ENCODE measurements at places on chromosomes 5 and 9. TPM values are rescaled to one million over a fixed set of nuclear protein-coding genes. Genes with fewer than 3 reads are reported as not detected.
A peak's percentile ranks its signal among the peaks of the same experiment; 100 is the strongest.

- no peak for DNase-seq
Measured at GRCh38 chr9:6367128-6367890, 39.1 kb downstream of the TPD52L3 start.

DNA sequence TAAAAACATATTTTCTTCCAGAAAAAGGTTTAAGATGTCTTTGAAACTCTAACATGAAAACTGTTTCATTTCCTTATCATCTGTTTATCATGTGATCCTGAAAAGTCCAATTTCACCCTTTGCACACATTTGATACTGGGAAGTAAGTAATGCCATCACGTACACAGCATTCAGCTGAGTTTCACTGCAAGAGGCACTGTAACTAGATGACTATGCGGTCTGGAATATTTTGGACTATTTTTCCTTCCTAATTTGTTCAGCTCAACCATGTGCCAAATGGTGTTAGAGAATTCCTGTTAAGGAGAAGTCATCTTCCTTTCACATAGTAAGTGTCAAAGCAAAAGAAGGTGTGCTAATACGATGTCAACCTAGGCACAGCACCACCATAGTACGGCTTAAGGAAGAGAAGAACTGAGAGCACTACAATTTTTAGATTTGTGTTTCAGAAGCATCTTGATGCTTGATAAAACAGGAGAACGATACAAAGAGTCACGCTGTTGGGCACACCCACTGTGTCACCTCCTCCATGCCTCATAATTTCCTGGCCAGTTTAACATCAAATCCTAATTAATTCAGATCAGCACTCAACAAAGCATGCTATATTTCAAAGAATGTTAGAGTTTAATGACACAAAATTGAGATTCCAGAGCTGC, 77.5 kb downstream of the GNAQ start:
- DNase-seq, result no peak

The KIF24 gene
- total RNA-seq, result 1.8 TPM

DNA sequence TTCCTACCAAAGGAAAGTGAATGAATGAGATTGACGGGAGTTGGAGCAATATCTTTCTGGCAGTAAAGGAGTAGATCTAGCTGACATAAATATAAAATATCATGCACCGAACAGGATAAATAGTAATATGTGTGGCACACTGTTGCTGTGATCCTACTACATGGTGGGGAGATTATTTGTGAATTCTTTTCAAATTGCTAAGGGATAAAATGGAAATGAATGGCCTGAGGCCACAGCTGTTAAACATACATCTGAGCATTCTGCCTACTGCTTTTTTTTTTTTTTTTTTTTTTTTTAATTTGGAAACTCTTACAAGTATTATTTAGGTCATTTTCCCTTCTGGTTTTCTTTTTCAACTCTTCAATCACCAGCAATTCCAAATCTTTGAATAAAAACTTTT, 66.8 kb downstream of the MEF2C start:
- no peak for DNase-seq

- no peak for DNase-seq
Measured at GRCh38 chr9:89646189-89646939, 41.6 kb downstream of the GADD45G start.

The TXNDC8 gene
- not detected for total RNA-seq

The SHOC1 gene
- total RNA-seq, result not detected

GRCh38 chr9:136762915-136763648, 1.2 kb downstream of the LCN15 start:
- no peak for DNase-seq

The PPP6C gene
- total RNA-seq, result 29.8 TPM

GRCh38 chr5:136164226-136164625, 28.7 kb downstream of the SMIM32 start:
- DNase-seq, result no peak

DNA sequence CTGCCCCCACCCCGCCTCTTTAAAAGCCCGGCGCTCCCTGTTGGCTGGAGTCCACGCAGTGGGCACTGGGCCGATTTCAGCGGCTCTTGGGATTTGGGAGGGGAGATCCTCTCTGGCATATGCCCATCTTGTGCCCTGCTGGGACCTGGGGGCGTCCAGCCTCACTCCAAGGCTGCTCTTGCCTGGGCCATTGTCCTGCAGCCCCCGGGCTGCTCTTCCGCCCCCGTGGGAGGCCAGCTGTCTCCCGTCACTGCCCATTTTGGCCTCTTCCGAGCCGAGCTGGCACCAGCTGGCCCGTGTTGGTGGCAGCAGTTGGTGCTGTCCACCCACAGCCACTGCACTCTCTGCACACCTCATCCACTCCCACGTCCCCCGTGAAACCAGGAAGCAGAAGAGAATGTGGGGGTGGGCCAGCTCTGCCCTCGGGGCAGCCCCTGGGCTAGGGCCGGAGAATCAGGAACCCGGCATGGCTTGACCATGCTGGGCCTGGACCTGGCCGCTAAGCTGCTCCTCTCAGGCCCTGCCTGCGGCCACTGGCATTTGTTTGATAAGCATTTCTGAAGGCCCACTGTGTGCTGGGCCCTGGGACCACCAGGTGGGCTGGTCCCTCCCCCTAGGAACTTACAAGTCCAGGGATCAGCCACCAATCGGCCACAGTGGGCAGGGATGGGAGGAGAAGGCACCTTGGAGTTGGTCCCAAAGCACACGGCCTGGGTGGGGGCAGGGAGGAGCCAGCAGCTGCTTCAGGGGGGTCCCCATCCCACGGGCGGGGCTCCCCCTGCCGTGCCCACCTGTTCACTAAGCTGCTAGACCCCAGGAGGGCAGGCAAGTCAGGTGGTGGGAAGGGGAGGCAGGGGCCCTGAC, 2.2 kb downstream of the C8G start:
- DNase-seq, result no peak

The PLEKHG4B gene
- 0.48 TPM for total RNA-seq

The PCDHGB3 gene
- 5.5 TPM for total RNA-seq

The PCDHB5 gene
- total RNA-seq, result 2.5 TPM

GRCh38 chr9:70112981-70113380, 69.3 kb downstream of the MAMDC2 start:
- DNase-seq, result no peak

DNA sequence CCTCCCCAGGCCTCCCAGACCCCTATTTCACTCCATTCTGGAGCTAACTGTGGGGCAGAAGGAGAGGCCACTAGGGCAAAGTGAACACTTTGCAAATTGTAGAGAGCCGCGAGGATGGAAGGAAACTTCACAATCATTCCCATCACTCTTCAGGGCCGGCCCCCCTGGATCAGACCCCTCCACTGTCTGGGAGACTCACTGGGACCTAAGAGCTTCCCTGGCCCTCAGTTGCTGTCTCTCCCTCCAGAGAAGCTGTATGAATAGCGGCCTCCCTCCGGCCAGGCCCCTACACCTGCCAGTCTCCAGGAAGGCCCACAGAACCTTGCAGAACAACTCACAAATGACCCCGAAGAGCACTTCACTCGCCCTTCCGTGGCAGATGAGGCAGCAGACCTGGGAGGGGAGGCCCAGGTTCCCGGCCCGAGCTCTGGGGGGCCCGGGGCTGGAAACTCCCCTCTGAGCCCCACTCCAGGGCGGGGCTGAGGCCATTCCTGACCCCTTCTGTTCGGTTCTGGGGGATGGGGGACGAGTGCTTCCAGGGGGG, 141.9 kb upstream of the IER5L start:
- no peak for DNase-seq

GRCh38 chr5:911601-912000, 18.9 kb downstream of the TRIP13 start:
- DNase-seq, result peak; percentile 55

GRCh38 chr9:77830618-77831285, 182.6 kb upstream of the GNA14 start:
- DNase-seq, result no peak

The UBTD2 gene
- 18.5 TPM for total RNA-seq

DNA sequence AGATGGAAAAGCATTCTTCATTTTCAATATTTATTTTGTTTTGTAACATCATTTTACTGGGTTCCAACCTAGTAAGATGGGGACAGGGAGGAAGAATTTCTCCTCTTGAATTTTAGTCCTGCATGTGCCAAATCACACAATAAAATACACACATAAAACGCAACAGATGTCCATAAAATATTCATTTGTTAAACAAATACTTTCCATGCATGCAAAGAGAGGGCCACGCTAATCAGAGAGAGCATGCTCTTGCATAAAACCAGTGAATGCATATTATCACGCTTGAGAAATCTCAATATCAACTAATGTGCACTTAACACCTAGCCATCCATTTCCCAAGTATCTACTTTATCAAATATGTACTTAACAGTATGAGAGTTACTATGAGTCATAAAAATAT, 212.6 kb upstream of the TARS1 start:
- no peak for DNase-seq

The SH2D3C gene
- 94.0 TPM for total RNA-seq

DNA sequence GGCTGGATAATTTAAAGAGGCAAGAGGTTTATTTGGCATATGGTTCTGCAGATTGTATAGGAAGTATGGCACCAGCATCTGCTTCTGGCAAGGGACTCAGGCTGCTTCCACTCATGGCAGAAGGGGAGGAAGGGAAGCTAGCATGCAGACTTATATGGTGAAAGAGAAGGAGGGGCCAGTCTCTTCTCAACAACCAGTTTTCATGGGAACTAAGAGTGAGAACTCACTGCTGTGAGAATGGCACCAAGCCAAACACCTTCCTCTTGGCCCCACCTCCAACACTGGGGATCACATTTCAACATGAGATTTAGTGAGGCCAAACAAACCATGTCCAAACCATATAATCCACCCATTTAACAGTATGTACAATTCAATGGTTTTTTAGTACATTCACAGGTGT, 113.3 kb upstream of the SHB start:
- no peak for DNase-seq

DNA sequence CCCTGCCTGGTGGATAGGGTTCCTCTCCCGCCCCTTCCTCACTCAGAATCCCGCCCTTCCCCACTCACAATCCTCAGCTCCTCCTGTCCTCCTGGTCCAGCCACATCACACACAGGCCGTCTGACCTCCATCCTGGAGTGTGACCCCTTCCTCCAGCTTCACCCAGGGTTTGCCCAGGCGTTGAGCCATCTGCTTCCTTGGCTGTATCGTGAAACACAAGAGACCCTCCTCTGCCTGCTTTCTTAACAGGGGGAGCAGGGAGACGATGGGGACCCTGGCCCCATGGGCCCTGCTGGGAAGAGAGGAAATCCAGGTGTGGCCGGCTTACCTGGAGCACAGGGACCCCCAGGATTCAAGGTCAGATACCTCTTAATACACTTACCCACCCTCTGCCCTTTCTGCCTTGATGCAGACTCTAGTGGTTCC, 32.3 kb upstream of the ORM1 start:
- no peak for DNase-seq

The LIFR gene
- 35.2 TPM for total RNA-seq

GRCh38 chr5:150662731-150663516, 1.9 kb downstream of the MYOZ3 start:
- DNase-seq, result no peak

- DNase-seq, result peak; percentile 96
Measured at GRCh38 chr5:170491479-170491878, 12.3 kb upstream of the KCNIP1 start.

- no peak for DNase-seq
Measured at GRCh38 chr5:99033014-99033900, 104.5 kb upstream of the CHD1 start.

DNA sequence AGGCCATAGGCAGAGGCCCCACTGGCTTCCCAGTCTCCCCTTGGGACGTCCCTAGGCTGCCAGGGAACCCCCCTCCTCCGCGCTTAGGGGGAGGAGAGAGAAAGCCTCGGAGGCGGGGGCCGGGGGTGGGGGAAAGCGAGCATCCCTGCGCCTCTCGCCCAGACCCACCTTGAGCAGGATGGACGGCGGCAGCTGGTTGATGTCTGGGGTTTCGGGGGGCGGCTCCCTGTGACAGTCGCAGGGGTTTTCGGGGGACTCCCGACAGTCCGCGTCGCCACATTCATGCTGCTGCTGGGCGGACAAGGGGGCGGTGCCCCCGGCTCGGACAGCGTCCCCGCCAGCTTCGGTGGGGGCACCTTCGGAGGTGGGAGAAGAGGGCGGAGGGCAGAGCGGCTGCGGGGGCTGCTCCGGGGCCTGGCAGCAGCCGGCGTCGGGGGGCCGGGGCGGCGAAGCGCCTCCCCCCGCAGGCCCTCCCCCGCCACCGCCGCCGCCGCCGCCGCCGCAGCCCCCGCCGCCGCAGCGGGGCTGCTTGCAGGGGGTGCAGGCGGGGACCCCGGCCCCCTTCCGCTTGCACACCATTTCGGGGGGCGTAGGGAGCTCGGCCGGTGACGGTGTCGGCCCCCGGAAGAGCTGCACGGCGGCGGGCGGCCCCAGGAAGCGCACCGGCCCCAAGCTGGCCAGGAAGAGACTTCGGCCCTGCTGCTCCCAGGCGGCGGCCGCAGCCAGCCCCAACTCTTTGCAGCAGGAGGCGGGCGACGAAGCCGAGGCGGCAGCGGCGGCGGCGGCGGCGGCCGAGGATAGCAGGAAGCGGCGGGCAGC, 1.2 kb downstream of the FBXL17 start:
- no peak for DNase-seq

The FAM81B gene
- 0.47 TPM for total RNA-seq

DNA sequence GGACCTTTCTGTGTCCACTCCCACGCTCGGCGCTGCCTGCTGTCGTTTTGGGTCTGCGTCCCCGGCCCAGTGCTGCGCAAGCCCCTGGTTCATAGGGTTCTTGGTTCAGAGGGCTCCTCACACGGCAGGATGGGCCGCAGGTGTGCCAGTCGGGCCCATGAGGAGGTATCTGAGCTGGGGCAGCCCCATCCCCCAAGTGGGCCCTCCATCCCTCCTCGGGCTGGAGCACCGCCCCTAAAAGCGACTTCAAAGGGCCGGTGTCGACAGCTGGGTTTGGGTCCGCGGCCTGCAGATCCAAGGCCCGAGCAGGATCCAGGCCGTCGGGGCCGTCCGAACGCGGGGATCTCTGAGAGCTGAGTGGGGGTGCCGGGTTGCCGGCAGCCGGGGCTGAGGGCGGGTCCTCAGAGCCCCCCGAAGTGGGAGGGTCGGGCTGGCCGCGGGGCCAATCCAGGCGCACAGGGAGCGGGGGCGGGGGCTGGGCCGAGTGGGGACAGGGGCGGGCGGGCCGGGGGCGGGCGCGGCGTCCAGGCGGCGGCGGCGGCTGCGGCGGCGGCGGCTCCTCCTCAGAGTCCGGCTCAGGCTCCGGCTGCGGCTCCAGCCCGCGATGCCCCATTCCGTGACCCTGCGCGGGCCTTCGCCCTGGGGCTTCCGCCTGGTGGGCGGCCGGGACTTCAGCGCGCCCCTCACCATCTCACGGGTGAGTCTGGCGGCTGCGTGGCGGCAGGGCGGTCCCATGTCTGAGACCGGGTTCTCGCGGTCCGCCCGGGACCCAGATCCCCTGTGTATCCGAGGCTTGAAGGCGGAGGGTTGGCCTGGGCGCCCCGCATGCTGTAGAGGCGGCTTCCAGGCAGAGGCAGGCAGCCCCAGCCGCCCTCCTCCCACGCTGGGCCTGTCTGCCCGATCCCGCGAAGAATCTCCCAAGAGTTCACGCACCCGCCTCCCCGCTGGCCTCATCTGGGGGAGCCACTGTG, at the start of gene PDLIM4:
Gene PDLIM4, plus strand, starts transcription at position 566 of the 971 bp plus-strand sequence. Its CDS starts 39 bp downstream, at position 605.
- DNase-seq, result no peak

The TMEM232 gene
- total RNA-seq, result 0.41 TPM

DNA sequence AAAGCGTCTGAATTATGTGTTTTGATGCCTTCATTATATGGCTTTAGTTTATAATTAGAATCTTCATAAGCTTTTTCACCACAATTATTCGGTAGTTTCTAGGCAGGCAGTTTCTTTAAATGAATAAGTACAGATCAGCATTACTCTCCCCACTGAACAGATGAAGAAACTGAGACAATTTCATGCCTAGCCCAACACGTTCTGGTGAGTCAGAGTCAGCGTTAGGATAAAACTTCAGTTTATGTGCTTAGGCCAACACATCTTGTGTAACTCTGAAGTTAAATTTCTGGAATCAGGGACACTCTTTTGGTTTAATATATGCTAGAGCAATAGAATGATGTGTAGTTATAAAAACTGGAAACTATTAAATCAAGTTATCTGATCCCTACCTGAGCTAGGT, 186.7 kb upstream of the ELL2 start:
- DNase-seq, result no peak
